ENCODE measurements at places on chromosomes 5 and 9. TPM values are rescaled to one million over a fixed set of nuclear protein-coding genes. Genes with fewer than 3 reads are reported as not detected.

The SPATA31A3 gene
- not detected for total RNA-seq

The FAM221B gene
- total RNA-seq = not detected

The RBM27 gene
- 13.2 TPM for total RNA-seq

The IL4 gene
- total RNA-seq = not detected

The MAP1B gene
- total RNA-seq = 41.8 TPM

The TMEM174 gene
- not detected for total RNA-seq

The ECM2 gene
- total RNA-seq = 0.21 TPM

The LEAP2 gene
- 0.56 TPM for total RNA-seq

The COL15A1 gene
- 0.39 TPM for total RNA-seq

The SPIN1 gene
- total RNA-seq = 39.3 TPM

The C5orf58 gene
- not detected for total RNA-seq

The BTNL3 gene
- total RNA-seq = not detected

The TUT7 gene
- total RNA-seq = 11.0 TPM

The RHOBTB3 gene
- 10.4 TPM for total RNA-seq

The C1QTNF3 gene
- total RNA-seq = not detected

The IFNA13 gene
- total RNA-seq = not detected

The SHOC1 gene
- total RNA-seq = not detected

The SLC34A1 gene
- not detected for total RNA-seq
